ENCODE measurements at places on chromosomes 16 and 17.

- DNase-seq: no peak
Observed at GRCh38 chr17:13596241-13596923, 5.3 kb downstream of the HS3ST3A1 start.

DNA sequence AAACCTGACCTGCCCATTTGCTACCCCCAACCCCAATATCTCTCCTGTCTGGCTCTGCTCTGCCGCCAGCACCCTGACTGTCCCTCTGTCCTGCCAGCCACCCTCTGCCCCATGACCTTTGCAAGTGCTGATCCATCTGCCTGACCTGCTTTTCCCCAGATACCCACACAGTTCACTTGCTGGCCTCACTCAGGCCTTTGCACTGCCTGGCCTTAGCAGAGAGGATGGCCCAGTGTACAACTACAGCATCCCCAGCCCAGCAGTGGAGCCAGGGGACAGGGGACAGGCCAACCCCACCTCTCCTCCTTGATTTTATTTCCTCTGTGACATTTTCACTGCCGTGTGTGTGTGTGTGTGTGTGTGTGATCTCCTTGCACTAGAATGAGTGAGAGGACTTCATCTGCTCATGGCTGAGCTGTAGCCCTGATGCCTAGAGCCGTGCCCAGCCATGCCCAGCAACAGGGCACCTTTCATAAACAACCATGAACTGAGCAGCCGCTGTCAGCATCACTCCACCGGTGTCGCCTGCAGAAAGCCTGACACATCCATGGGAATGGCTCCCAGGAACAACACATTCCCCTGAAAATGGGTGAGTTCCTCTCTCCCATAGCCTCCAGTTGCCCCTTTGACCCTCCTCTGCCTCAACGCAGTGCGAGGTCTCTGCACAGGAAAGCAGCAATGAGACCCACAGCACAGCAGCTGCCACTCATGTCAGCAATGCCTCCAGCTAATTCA, 36.0 kb upstream of the RBFOX3 start:
- DNase-seq: no peak

DNA sequence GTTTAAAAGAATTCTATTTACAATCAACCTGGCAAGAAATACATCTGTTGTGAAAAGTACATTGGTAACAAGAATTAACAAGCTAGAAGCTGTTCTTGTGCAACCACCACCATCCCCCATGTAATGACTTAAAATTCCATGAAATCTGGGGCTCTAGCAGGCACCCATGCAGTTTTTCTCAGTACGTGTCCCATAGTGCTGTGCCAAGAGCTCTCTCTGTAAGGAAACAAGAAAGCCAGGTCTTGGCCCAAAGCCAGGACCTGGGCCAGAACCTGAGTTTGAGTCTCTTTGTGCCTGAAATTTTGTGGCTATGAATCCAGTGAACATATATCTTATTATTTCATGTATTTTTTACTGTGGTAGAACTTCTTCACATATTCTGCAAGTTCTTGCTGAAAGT, 46.6 kb downstream of the NUP93 start:
- DNase-seq: no peak

DNA sequence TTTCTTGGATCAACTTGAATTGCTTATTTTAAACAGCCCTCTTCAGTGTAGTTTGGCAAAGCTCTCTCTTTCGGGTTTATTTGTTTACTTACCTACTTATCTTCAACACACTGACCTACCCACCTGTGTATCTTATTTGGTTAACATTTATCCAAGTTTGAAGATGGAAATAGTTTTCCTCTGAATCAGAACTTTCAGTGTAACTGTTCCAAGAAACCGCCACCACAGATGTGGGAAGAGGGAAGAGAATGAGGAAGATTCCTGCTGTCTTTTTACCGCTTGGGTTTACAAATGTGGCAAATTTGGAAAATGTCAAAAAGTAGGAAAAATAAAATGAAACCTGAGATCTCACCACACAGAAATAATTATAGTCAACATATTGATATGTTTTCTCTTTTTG, 115.8 kb downstream of the MSI2 start:
- DNase-seq: no peak

DNA sequence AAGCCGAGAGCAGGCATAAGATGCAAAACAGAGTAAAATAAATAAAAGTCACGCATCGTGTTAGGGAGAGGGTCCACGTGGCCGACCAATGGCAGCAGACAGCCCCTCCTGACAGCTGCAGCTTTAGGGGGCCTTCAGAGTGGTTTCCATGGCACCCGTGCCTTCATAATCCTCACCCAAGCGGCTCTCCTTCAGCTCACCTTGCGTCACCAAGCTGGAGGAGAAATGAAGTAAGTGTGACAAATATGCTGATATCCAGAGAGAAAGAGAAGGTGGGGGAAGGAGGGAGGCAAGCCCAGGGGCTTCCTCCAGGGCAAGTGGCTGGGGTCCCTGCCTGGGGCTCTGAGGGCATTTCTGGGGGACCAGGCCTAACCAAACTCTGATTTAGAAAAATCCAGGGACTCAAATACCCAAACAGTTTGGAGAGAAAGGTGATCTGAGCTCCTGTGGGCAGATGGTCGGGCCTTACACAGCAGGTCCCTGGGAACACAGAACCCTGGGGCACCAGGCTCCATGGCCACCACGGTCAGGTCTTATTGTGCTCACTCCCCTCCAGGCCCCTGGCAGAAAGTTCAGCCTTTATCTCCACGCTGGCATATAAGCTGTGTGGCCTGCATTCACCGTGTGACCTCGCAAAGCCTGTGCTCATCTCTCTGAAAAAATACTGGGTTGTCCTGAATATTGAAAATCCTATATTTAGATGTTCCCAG, 80.7 kb upstream of the TNRC6C start:
- DNase-seq: no peak

DNA sequence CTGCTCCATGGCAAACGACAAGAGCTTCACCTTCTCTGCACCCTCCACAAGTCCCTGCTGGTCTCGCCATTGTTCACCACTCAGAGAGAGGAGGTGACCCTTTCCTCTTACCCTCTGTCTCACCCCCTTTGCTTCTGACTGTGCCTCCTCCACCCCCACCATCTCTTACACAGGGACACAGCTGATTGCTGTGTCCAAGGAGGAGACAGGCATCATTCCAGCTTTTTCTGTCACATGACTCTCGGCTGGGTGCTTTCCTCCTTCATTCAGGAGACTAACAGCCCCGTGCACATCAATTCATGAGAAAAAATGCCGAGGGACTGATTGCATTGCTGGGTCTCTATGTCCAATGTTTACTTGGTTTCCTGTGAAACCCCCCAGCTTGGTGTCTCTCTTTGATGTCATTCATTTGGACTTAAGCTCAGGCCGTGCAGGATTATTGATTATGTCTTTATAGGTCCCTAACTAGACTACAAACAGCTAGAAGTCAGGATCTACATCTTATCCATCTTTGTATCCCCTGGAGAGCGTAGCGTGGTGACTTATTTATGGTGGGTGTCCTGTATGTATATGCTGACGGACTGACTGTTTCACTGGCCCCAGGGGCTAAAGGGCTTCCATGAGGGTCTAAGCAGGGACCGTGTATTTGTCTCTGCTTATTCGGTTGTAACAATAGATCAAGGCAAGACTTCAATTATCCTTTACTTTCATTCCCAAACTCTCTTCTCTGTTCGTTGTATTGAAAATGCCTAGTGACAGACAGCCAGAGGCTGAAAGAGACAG, 82.2 kb upstream of the CDH13 start:
- no peak for DNase-seq

- no peak for DNase-seq
Observed at GRCh38 chr17:44924107-44924544, 8.8 kb upstream of the GFAP start.

All from activated T-helper 9 cell treated with anti-CD3 and anti-CD28 coated beads, Interleukin-2, amount 50 U/mL, for 16 hours (primary cell).